Cortex of kidney (tissue), 1 donor: ENCODE measurements at places on chromosomes 5 and 9.

DNA sequence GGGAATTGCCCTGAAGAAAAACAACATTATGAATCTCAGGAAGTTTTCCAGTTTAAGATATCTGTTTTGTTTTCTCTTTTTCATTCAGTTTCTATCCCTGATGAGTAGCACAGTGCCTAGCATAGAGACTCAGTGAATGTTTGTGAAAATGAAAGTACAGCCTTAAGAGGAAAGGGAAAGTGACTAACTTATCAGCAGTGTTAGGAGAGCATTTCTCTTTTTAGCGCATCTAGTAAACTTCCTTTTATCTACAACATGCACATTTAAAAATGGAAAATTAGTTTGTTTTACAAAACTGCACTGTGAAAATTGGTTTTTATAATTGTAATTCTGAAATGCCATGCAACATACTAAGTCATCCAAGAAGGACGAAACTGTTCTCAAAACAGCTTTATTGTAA, 110.8 kb downstream of the SMARCA2 start:
- no peak for DNase-seq

DNA sequence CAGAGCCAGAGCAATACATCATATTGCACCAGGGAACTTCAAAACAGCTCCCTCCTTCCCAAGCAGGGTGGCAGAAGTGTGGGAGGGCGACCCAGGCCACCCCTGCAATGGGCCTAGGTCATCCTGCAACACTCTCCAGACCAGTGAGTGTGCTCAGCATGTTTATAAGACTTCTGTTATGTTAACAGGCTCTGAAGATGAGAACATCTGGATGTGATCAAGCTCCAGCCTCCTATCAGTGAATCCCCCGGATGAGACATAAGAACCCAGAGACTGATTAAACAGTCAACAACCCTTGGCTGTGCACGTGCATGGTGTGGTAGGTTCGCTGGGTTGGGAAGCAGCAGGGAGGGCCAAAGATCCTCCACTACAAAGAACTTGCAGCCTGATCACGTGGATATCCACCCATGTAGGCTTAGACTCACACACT, 63.3 kb downstream of the ABCA1 start:
- DNase-seq: no peak

- DNase-seq: no peak
Measured at GRCh38 chr5:114952876-114953275, 216.8 kb downstream of the TRIM36 start.

- DNase-seq: no peak
Measured at GRCh38 chr9:6931913-6932312, 174.1 kb downstream of the KDM4C start.

- no peak for DNase-seq
Measured at GRCh38 chr5:4880304-4880741, 259.8 kb upstream of the ADAMTS16 start.

- no peak for DNase-seq
Measured at GRCh38 chr5:160627921-160628618, 206.4 kb downstream of the PTTG1 start.

DNA sequence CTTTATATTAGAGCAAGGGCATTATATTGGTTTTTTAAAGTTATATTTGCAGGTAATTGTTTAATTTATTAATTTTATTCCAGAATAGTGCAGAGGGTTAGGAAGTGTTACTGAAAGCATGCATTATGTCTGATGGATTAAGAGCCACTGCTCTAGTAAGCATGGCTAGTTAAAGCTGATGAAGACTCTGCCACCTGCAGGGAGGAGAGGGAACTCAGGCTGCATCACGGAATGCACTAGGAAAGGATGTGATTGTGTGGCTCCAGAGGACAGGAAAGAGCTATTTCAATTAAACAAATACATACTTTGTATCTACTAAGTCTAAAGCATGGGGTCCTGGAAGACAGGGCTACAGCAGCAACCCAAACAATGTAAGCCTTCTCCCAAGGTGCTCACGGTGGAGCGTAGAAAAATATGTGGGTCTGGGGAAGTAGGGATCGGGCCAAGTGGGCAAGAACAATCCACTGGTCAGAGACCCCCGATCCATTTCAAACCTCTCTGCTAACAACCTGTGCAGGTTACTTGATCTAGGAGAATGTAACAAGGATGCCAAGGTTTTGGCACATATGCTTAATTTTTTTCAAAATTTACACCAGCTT, 15.3 kb upstream of the GRXCR2 start:
- no peak for DNase-seq

- DNase-seq: no peak
Measured at GRCh38 chr5:129664336-129664937, 83.5 kb upstream of the MINAR2 start.

GRCh38 chr5:6886866-6887265, 173.6 kb downstream of the TENT4A start:
- DNase-seq: no peak

DNA sequence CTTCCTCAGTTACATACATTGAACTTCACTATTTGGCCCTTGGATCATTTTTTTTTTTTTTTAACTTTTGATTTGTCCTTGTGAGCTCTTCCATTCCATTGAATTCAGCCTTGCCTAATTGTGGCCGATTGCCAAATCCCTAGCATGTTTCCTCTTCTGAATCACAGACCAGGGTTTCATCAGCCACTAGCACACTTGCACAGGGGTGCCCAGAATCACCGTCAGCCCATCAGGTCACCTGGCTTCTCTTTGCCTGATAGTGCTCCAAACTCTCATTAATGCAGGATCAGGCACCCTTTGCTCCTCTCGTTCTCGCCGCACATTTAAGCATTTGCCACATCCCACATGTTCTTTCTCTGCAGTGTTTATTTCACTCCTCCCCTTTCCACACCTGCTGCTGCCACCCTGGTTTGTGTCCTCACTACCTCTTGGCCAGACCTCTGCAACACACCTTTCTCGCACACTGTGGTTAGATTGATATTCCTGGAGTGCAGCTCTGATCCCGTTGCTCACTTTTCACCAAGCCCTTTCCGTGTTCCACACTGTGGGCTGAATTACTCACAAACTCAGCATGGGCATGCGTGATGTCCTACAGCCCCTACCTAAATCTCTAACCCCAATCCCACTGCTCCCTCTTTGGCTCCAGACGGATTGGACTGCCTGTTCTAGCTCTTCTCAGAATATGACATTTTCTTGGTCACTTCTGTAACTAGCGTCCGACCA, 9.8 kb downstream of the PIK3R1 start:
- no peak for DNase-seq

- DNase-seq: no peak
Measured at GRCh38 chr9:109574061-109574882, 76.2 kb upstream of the PTPN3 start.

DNA sequence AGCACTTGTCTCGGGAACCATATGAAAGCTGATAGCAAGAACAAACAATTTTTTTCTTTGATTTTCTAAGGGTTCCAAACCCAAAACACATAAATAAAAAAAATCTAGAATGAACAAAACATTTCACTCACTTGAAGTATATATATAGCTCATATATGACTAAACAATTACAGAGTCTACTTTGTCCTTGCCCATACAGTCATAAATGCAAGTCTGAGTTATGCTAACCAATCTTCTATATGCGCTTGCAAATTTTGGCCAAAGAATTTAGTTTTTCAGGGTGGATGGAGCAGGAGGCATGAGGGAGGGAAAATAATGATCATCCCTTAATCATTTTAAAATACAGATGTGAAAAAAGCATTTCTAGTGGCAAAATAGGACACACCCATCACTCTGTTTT, 370.1 kb downstream of the BNC2 start:
- DNase-seq: no peak

- DNase-seq: no peak
Measured at GRCh38 chr5:56710826-56711590, 104.3 kb upstream of the MAP3K1 start.

DNA sequence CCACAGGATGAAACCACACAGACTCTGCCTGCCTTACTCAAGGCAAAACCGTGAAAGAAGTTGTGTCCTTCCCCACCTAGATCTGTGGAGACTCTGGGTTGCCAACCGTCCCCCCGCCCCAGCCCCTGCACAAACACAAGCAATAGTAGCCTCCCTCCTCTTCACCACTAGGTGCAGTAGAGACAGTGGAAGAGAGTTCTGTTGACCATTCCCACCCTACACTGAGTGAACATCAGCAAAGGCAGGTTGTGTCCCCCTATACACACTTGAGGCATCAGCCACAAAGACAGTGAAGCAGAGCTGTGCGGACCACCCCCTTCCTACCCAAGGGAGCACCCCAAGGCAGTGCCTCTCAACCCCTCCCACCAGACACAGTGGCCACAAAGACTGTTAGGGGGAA, 223.7 kb upstream of the NFIL3 start:
- no peak for DNase-seq

- no peak for DNase-seq
Measured at GRCh38 chr9:22009506-22009867, 382 bp upstream of the CDKN2B start.

- DNase-seq: no peak
Measured at GRCh38 chr5:154618696-154619095, 136.5 kb upstream of the LARP1 start.

GRCh38 chr5:93088592-93089389, 492.2 kb downstream of the NR2F1-AS1 start:
- DNase-seq: no peak

GRCh38 chr5:137629646-137630045, 106.2 kb downstream of the KLHL3 start:
- DNase-seq: no peak

- no peak for DNase-seq
Measured at GRCh38 chr5:18675041-18675440, 1040.8 kb downstream of the TAF11L14 start.

GRCh38 chr9:109035684-109036423, 22.6 kb upstream of the CTNNAL1 start:
- no peak for DNase-seq

GRCh38 chr9:134033516-134034214, 8.4 kb downstream of the BRD3OS start:
- DNase-seq: no peak

DNA sequence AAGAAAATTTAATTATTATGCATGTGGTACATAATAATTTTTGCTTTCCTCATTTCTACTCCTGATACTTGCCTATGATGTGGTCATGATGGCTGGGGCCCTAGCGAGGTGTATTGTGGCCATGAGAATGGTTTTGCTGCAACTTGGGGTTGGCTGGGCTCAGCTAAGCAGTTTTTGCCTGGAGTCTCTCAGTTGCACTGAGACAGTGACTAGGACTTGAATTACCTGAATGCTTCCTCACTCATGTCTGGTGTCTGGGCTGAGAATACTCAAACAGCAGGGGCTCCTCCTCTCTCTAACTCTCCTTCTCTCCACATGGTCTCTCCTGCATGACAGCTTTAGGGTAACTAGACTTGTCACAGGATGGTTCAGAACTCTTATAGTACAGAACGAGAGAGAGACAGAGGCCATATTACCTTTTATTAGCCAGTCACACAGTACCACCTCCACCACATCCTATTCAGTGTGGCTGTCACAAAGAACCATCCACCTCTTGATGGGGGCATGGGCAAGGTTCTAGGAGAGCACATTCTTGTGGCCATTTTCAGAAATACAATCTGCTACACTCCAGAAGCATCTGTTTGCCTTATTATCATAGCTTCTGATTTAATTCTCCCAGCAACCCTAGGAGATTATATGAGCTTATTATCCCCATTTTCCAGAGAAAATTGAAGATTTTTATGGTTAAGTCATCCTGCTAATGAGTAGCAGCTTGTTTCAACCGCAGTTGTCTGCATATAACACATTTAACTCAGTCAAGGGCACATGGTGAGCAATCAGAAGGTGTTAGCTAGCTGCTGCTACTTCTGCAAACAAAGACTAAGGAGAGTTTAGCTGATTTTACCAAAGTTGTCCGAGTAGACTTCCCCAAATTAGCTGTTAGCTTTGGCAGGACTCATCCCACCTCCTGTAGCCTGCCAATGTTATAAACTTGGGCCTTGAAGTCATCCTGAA, 245.1 kb downstream of the DOCK8 start:
- DNase-seq: no peak

DNA sequence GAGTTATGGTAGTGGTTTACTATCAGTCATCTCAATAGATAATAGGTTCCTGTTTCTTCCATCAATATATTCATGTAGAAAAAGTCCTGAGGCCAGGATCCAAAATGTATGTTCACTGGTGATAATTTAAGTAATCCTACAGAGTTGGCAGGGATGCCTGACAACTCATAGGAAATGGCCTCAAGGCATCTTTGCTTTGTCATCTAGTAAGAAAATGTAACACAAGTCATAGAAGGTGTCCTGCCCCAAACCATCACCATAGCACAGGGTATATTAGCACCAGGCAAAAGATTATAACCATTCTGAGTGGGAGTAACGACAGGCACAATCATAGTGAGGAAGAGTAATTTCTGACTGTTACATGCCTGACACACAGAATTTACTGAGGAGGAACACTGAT, 257.0 kb downstream of the TMEM167A start:
- no peak for DNase-seq

DNA sequence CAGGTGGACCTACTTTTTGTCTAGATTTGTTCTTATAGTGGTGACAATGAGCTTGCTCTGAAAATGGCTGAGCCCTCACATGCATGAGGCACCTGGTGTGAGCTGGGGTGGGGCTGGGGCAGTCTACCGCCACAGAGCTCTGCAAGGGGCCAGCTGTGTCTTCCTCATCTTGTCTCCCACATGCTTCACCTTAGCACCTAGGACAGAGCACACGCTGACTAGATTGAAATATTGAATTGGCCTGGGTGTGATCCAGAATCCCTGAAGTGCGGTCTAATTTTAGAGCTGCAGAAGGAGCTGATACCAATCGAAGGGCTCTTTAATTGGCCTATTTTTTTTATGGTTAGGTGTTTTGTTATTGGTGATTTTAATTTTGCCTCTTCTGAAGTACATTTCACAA, 126.1 kb upstream of the NFIB start:
- DNase-seq: no peak

- no peak for DNase-seq
Measured at GRCh38 chr5:99030906-99031440, 102.2 kb upstream of the CHD1 start.

DNA sequence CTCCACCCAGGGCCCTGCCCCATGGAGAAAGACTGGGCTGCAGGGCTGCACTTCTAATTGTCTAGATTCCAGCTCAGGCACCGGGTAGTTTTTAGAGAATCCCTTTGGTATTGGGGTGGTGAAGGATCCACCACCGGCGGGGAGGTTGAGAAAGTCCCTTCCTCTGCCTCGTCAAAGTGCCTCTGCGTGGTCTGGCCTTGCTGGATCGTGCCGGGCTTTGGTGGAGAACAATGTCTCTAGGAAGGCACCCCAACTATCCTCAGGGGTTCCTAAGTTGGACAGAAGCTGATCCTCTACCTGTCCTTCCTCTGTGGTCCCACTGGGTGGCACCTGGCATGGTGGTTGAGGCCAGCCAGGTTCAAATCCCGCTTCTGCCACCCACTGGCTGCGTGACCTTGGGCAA, 7.3 kb upstream of the AMBP start:
- no peak for DNase-seq

GRCh38 chr5:102481054-102481715, 17.6 kb downstream of the SLCO6A1 start:
- no peak for DNase-seq

GRCh38 chr9:99509900-99510535, 287.9 kb downstream of the SEC61B start:
- no peak for DNase-seq

DNA sequence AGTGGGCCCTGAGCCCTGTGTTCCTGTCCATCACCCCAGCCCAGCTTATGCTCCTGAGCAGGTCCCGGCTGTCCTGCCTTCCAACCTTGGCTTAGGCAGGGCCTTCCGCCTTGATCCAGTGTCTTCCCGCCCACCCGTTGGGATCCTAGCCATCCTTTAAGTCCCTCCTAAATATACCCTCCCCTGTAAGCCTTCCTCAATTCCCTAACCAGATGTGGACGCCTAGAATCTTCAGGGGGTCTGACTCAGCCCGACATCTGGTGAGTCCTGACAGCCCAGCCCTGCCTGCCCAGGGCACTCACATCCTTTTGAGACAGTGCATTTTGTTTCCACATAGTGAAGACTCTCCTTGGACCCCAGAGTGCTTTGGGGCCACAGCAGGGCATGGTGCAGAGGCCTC, 23.7 kb downstream of the SLC6A7 start:
- DNase-seq: no peak
